ENCODE measurements at places on chromosomes 1 and 21.

DNA sequence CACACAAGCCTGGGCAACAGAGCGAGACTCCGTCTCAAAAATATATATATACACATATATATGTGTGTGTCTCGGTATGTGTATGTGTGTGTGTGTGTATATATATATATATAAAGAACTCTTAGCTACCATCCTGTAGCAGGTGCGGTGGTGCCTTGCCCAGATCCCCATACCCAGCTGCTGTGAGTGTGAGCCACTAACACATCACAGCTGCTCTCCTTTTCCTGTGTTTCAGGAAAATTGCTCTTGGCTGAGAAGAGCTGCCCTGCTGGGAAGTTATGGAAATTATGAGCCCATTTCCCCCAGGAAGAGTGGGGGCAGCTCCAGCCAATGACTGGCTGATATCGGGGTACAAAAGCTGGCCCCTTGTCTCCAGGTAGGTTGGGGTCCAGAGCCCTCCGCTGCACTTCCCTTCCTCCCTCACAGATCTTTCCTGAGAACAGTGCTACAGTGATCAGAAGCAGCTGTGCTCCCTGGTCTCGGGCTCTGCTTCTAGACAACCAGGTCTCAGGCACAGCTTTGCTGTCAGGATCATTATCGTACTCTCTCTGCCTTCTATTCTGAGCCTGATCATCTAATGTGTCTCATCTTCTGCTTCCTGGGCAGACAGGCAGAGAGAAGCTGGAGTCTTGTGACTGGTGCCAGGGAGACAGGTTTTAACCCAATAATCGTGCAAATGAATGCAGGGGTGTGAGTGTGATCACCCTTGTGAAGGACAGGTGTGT lies 109.6 kb upstream of the ZNF678 start:
- no peak for DNase-seq

- no peak for DNase-seq
These were observed 16.5 kb upstream of the TSPAN2 start for GRCh38 chr1:115105831-115106230.

DNA sequence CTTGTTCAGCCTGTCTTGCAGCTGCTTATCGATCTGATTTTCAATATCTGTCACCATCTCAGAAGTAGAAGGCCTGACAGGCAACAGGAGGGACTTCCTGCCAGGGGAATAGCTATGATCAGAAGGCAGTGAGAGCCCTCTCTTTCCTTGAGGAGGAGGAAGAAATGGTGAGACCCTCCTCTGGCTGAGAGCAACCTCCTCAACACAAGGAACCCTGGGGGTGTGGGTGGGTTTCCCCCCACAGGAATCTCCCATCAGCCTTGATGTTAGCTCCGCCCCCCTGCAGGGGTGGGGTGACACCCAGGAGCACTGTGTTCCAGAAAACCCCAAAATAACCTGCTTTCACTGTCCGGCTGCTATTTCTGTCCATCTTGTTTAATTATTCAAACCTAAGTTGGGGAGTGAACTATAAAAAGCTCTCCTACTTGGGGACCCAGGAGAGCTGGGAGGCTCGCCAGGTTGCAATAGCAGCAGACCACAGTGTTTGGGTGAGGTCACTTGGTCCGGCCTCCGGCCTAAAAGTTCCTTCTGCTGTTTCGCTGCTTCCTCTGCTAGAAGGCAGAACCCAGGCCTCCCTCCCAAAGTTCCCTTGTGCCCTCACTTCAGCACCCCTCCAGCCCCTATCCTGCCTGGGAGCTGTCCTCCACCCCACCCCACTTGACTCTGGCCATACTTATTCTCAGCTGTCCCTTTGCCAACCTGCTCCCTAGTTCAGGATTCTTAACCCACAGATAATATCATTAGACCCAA lies 7.8 kb upstream of the MEF2D start:
- peak; percentile 24 for DNase-seq

DNA sequence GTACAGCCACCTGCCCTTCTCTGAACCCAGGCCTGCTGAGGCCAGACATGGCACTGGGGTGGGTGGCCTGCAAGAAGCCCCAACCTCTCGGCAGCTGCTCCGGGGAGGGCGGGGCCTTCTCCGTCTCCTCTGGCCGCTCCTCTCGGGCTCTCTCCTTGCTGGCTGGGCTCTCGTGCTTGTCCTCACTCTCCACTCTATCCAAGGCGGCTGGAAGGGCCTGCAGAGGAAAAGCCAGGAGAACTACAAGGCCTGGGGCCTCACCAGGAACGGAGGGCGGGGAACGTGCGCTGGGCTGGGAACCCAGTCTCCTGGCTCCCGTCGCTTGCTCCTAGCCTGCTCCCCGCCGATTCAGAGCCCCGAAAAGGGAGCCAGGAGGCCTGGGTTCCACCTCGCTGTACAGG lies 59.1 kb downstream of the CHD5 start:
- no peak for DNase-seq

- no peak for DNase-seq
These were observed 1.6 kb downstream of the IFI44 start for GRCh38 chr1:78651241-78651640.

DNA sequence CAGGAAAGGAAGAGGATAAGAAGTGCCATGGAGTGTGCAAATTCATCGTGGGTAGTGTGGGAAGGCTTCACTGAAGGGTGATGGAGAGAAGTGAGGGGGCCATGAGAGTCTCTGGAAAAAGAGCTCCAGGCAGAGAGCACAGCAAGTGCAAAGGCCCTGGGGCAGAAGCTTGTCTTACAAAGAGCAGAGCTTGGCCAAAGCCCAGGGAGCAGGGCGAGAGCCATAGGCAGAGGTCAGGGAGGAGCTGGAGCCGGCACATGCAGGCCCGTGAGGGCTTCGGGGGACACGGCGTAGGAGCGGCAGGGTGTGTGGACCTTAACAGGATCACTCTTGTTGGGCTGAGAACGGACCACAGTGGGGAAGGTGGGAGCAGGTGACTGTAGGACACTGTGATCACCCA lies 83.7 kb upstream of the EDN2 start:
- no peak for DNase-seq

- no peak for DNase-seq
These were observed at the start of gene HES2 for GRCh38 chr1:6419804-6420453. TSS of gene HES2 (minus strand) at chr1:6419919. CDS start at chr1:6419820, 99 bp downstream.

- peak; percentile 15 for DNase-seq
These were observed 31.0 kb upstream of the MED18 start for GRCh38 chr1:28297826-28298225.

GRCh38 chr1:109470245-109470644 lies 3.9 kb downstream of the SYPL2 start:
- no peak for DNase-seq

- no peak for DNase-seq
These were observed 663.6 kb upstream of the PLXNA2 start for GRCh38 chr1:208907790-208908189.

- DNase-seq = no peak
These were observed 58.8 kb downstream of the CAPZB start for GRCh38 chr1:19426294-19427086.

DNA sequence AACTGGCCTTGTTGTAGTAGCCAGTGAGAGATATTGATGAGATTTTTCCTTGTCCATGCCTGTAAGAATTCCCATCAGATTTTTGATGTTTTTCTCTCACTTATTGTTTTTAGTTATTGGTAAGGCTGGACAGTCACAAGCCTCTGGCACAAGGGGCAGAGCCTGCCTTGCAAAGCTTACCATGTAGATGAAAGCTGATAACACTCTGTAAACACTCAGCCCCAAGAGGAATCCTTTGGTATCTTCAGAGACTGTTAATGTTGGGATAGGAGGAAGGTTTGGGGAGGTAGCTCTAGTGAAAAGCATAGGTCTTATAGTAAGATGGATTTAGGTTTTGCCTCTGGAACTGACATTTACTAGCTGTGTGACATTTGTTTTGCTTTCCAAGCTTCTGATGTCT lies 37.7 kb downstream of the MARK1 start:
- no peak for DNase-seq

GRCh38 chr21:41873426-41873825 lies 5.7 kb downstream of the PRDM15 start:
- DNase-seq = no peak

DNA sequence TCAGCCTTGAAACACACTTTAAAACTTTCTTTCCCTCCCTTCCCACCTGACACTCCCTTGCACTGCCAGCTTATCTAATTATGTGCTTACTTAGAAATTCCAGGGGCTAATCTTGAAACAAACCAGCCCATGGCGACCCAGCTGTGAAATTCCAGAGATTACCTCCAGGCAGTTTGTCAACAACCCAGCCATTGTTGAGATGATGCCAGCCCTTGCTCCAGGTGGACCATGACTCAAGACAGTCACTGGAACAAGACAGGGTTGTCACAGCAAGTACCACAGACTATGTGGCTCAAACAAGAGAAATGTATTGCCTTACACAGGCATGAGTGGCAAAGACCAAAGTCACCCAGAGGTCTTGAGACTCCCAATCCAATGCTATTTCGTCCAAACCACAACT lies 7.9 kb downstream of the FYB2 start:
- DNase-seq = no peak

- DNase-seq = no peak
These were observed 21.9 kb downstream of the CEPT1 start for GRCh38 chr1:111161843-111162487.

GRCh38 chr21:16992448-16992847 lies 520.4 kb upstream of the CXADR start:
- no peak for DNase-seq

GRCh38 chr1:182295697-182296096 lies 95.9 kb downstream of the GLUL start:
- DNase-seq = no peak

- no peak for DNase-seq
These were observed 24.8 kb downstream of the HSD11B1 start for GRCh38 chr1:209729436-209729835.

GRCh38 chr21:38250991-38251418 lies 5.8 kb upstream of the KCNJ15 start:
- DNase-seq = no peak

DNA sequence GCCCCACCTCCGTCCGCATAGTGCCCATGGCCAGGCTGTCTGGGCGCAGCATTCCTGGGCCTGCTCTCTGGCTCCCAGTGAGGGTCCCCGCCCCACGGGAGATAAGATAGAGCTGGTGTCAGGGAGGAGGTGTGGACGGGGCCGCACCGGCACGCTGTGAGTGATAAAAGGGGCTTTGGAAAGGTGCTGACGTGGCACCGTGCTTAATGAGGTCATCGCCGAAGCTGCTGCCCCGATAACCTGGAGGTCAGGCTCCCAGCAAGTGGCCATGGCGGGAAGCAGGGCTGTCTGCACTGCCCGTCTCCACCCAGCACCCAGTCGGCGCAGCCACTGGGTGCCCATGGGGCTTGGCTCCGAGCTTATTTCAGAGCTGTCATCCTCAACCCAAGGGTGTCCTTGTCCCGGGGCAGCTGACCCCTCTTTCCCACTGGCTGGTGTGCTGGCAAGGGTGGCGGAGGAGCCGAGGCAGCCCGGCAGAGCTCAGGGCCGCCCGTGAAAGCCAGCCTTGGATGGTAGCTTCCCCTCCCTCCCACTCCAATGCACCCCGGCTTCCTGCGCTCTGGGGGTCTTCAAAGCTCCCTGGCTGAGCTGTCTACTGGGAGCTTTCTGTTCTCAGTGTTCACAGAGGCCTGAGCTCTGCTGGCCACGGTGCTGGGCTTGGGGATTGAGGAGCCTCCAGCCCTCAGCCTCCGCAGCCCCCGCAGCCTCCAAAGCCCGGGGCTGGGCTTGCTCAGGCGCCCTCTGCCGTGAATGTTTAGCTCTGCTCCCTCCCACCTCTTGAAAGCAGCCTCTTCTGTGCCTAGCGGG lies 105.1 kb upstream of the ARHGEF16 start:
- no peak for DNase-seq

GRCh38 chr21:43757601-43758000 lies 18.5 kb downstream of the CSTB start:
- no peak for DNase-seq

- DNase-seq = no peak
These were observed 48.0 kb downstream of the TEX35 start for GRCh38 chr1:178560871-178561376.

- no peak for DNase-seq
These were observed 33.3 kb downstream of the PCP4 start for GRCh38 chr21:39900491-39900890.

DNA sequence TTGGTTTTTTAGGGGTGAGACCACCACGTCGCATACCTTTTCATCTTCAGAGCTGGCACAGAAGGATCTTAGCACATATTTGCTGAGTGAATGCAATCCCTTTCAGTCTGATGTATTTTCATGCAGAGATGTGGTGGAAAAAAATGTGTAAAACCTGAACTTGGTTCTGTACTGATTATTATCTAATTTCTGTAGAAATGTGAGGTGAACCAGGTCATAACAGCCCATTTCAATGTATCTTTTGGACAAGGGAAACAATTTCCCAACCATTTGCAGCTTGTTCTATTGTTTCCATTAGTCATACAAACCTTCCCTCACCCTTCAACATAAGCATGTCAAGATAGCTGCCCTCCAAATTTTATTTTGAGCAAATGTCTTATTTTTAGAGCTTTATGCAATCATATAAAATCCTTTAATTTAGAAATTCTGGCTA lies 46.8 kb upstream of the RUNX1 start:
- DNase-seq = no peak

DNA sequence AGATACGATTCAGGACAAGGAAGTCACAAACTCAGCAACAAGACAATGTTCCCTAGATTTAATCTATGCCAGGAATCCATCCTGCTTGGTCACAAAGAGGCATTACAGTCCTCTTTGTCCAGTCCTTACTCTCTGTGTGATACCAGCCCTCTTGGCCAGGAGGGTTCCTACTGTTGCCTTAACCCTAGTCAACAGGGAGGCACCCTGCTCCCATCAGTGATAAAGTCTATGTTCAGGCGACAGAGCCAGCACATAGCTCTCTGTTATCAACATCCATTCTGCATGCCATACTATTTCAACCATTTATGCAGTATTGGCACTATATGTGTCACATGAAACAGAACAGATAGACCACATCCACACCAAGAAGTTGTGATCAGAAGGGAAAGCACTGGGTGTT lies 4.4 kb upstream of the NPL start:
- no peak for DNase-seq

- no peak for DNase-seq
These were observed 16.8 kb downstream of the SLC19A2 start for GRCh38 chr1:169468982-169469381.

DNA sequence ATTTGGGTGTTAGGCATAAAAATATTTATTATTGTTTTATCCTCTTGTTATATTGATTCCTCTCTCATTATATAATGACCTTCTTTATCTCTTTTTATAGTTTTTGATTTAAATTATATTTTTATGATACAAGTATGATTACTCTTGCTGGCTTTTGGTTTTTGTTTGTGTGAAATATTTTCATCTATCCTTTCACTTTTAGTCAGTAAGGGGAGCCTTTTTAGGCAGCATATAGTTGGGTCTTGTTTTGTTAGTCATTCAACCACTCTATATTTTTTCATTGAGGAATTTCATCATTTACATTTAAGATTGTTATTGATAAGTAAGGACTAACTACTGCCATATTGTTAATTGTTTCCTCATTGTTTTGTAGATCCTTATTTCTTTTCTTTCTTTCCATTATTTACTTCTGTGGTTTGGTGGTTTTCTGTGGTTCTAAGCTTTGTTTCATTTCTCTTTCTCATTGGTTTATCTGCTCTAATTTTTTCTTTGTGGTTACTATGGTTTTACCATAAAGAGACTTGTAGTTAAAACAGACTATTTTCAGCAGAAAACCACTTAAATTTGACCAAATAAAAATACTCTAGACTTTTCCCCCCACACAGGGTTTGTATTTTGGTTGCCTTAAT lies 593.1 kb downstream of the NUF2 start:
- no peak for DNase-seq

GRCh38 chr1:231981675-231982074 lies 355.1 kb downstream of the DISC1 start:
- DNase-seq = no peak

Measured in NK-92 treated with Interleukin-12 subunit alpha and Interleukin-12 subunit beta, amount 100 ng/mL, for 24 hours (cell line).